ENCODE measurements at places on chromosomes 4 and X.

GRCh38 chr4:171813526-171814250 is 484 bp downstream of the GALNTL6 start:
- DNase-seq, result no peak

DNA sequence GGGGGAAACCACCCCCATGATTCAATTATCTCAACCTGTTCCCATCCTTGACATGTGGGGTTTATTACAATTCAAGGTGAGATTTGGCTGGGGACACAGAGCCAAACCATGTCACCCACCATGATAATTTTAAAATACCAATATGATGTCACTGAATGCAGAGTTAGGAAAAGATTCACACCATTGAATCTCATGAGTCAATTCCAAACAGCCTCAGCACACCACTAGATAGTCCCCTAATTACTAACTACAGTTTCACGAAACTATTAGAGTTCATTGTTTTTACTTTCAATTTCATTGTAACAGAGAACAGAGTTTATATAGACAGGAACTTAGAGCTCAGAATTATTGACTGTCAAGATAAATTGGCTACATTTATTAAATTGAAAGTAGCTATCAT is 410.2 kb downstream of the FAM47A start:
- DNase-seq, result no peak

GRCh38 chr4:156536661-156537060 is 434.9 kb downstream of the PDGFC start:
- DNase-seq, result no peak

GRCh38 chr4:143617994-143618679 is 82.3 kb downstream of the FREM3 start:
- DNase-seq, result no peak

DNA sequence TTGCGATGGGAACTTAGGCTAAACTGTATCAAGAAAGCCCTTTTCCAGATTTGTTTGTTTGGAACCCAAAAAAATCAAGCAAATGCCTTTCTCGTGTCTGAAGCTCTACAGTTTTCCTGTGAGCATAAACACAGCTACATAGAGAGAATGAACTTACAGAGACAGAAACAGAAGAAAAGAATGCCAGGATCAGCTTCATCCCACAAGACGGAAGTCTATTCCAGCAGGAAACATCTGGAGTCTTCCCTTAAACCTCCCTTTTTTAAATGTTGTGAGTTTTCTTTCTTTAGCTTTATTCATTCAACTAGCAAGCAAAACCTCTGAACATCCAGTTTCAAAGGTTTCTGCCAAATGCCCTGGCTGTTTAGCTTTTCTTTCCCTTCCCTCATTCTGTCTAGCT is 32.6 kb upstream of the ZFP42 start:
- no peak for DNase-seq

GRCh38 chrX:13646154-13646549 is 6.8 kb upstream of the TCEANC start:
- DNase-seq, result no peak

DNA sequence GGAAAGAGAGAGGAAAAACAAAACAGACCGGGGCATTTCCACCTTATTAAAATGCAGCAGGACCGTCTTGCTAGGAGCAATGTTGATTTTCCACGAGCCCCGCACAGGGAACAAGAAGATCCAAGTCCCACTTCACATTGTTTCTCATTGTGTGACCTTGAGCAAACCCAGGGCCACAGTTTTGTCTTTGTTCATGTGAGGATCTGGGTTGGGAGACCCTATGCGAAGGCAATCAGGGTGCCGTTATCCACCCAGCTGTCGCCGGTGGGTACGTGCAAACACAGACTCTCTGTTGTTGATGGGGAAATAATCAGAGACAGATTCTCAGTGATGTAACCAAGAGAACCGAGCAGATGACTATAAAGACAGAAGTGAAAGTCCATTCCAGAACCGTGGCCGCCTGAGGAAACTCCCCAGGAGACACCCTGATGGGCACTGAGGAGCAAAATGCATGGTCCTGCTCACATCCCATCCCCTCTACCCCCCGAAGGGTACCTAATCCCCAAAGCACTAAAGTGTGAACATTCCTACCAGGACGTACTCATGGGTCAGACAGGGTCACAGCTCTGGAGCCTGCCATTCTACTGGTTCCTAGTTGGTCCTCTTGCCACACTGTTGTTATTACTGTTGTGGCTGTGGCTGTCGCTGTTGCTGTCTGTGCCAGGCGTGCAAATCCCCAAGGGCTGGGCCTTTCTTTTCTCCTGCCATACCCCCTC is 102.7 kb upstream of the RBPJ start:
- DNase-seq, result no peak

DNA sequence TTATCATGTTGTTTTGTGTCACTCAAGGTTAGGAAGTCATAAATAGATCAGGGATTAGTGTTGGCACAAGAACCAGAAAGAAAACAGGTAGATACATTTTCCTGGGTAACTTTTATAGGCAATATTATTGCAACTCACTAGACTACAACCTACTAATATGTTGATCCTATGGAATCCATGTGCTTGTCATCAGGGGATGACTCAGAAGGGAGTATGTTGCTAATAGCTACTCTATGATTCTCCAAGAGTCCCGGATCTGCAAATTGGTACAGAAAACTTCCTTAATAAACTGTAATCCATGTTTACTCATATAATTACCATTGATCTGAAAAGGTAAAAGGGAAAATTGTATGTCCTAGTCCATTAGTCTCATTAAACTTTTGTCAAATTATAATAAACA is 11.7 kb upstream of the GNRHR start:
- DNase-seq, result no peak

- no peak for DNase-seq
Measured at GRCh38 chr4:16111533-16111932, 27.7 kb upstream of the PROM1 start.

GRCh38 chr4:187999406-187999932 is 3.9 kb downstream of the ZFP42 start:
- DNase-seq, result no peak

GRCh38 chr4:41746025-41746439 is 2.5 kb downstream of the PHOX2B start:
- DNase-seq, result no peak

- DNase-seq, result no peak
Measured at GRCh38 chr4:6474705-6475457, 2.5 kb upstream of the PPP2R2C start.

- DNase-seq, result no peak
Measured at GRCh38 chrX:68396953-68397352, 36.3 kb downstream of the OPHN1 start.

DNA sequence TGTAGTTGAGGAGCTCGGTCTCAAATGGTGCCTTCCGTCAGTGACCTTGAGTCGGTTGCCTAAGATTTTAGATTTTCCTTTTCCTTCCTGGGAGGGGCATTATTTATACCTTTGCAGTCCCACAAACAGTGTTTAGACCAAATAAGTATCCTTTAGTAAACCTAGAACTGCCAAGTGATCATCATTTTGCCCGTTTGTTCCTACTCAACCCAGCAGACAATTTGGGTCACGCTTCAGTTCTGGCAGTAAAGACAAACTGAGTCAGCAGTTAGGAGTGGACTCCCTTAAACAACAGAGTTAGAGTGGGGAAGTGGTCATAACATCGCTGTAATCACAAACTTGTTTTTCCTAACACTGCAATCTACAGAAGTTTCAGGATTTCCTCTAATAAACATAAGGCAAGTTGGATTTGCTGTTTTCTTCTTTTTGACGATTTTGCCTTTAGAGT is 777 bp upstream of the WDFY3 start:
- DNase-seq, result no peak

GRCh38 chr4:90844241-90844640 is 717.0 kb downstream of the CCSER1 start:
- no peak for DNase-seq

DNA sequence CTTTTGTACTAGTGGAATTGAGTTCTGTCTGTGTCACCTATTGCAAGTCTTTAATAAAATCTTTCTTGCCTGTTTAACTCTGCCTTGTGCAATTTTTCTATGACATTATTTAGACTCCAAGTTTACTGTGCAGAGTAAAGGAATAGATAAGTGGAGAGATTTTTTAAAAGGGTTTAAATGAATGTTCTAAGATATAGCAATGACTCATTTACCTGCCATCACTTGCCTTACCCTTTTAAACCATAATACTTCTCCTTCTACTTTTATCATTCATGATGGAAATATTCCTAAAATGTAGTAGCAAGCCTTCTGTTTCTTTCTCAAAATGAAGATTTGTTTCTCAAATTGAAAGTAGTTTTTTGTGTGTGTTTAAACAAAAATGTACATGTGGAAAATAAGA is 782.8 kb upstream of the MAGEB2 start:
- no peak for DNase-seq

DNA sequence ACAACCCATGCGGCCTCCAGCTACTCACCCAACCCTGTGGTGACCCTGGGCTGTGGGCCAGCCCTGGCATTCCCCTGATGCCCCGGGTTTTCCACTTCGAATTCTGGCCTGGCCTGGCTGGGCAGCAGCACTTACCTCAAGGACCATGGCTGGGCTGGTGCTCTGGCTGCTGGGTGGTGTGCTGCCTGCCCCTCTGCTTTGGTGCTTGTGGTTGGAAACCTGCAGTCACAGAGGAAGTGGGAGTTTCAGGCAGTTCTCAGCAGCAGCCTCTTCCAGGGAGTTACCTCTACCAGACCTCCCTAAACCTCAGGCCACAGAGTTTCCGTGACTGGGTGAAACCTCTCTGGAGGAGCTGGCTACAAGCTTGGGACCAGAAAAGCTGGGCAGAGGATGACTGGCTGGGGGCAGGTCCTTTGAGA is at the start of gene CXCR3:
TSS of gene CXCR3 (minus strand) at position 209 of the 419 bp plus-strand sequence. CDS start at position 147, 62 bp downstream.
- DNase-seq, result no peak

DNA sequence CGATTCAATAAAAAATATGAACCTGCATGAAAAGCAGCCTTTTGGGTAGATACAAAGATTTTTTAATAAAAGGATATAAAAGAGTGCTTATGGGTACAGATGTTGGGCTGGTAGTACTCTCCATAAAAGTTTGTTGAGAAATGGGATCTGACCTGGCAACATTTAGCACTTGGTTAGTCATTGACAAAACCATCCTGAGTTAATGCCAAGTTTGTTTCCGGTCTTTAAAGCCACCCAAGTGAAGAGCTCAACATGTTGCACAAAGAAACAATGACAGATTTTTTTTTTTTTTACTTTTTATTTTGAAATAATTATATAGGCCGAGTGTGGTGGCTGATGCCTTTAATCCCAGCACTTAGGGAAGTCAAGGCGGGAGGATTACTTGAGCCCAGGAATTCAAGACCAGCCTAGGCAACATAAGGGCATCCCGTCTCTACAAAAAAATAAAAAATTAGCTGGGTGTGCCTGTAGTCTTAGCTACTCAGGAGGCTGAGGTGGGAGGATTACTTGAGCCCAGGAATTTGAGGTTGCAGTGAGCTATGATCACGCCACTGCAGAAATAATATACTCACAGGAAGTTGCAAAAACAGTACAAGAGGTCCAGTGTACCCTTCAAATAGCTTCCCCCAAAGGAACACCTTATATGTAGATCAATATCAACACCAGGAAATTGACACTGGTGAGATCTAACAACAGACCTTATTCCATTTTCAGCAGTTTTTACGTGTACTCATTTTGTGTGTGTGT is 16.6 kb downstream of the CHST7 start:
- no peak for DNase-seq

DNA sequence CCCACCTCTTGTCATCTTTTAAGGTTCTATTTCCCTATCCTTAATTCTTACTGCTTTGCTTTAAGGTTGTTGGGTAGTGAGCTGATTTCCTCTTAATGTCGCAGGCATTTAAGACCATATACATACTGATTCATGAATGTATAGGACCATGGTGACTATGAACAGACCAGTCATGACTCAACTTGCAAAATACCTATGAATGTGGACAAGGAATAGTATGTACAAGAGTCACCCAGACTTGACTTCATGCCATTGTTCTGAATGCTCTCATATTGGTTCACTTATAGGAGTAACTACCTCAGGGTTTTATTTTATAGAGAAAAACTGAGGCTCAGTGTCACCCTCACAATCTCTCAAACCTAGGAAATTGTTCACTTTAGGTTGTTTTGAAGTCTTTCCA is 44.3 kb downstream of the CCNG2 start:
- DNase-seq, result no peak

- no peak for DNase-seq
Measured at GRCh38 chrX:13903405-13903804, 86.5 kb upstream of the GPM6B start.

DNA sequence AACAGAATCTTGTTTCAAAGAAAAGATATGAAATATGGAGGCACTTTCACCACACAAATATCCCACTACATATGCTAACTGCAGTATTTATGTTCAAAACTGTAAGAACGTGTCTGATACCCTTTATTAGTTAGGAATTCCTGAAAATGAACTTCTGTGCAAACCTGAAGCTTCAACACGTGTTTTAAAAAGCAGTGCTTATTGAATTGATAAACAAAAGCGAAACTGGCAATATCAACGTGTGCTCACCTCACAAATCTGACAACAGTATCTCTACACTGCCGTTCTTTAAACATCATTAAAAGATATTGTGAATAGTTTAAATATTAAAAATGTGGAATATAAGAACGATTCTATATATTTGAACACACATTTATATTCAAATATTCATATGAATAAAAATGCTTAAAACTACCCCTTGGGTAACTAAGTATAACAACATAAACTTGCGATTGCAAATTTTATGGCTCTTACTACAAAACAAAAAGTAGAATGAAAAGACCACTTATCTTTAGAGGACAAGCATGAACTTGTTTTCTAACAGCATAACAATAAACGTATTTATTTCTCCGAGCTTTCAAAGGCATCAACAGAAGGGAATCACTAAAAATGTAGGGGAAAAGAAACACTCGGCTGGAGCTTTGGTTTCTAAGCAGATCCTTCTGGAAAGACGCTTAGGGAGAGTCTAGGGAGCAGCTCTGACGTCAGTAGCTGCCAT is at the start of gene LRP2BP:
TSS of gene LRP2BP (minus strand) at position 687 of the 718 bp plus-strand sequence. CDS start 17,738 bp downstream, outside the sequence.
- no peak for DNase-seq

- DNase-seq, result no peak
Measured at GRCh38 chr4:175277816-175278215, 359.7 kb downstream of the ADAM29 start.

DNA sequence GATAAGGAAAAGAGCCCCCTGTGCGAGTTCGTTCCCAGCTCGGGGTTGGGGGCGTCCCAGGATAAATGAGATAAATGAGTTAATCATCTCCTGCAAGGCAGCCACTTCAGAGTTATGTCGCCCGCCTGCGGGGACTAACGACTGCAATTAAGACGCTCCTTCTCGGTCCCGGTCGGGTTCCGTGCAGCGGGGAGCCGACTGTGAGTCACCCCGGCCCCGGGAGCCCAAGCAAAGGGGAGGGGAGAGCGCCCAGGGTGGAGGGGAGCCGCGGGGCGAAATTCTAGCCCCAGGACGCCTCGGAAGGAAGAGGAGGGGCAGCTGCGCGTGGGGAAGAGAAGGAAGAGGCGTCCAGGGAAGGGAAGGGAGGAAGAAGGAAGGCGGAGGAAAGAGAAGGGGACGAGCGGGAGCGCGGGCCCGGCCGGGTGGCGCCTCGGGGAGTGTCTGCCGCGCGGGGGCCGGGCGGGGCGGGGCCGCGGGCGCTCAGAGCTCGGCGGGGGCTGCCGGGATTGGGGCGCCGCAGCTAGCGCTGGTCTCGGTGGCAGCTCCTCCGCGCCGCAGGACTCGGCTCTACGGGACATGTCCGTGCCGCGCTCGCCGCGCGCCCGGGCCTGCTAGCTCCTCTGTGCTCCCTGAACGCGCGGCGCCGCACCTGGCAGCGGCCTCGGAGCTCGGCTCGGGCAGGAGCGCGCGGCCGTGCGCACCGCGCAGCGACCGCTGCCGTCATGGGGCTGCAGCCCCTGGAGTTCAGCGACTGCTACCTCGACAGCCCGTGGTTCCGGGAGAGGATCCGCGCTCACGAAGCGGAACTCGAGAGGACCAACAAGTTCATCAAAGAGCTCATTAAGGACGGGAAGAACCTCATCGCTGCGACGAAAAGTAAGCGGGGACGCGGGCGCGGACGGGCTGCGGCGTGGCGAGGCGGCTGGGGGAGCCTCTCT is at the start of gene ARHGAP10:
TSS of gene ARHGAP10 (plus strand) at position 509 of the 938 bp plus-strand sequence. CDS start at position 723, 214 bp downstream.
- no peak for DNase-seq

Data from non-pigmented ciliary epithelial cell (primary cell).